ENCODE measurements at places on chromosomes 3 and 15.

- DNase-seq: no peak
Observed at GRCh38 chr3:114213292-114213626, 24.1 kb downstream of the ZNF80 start.

- DNase-seq: no peak
Observed at GRCh38 chr15:47669221-47669620, 48.1 kb upstream of the SEMA6D start.

DNA sequence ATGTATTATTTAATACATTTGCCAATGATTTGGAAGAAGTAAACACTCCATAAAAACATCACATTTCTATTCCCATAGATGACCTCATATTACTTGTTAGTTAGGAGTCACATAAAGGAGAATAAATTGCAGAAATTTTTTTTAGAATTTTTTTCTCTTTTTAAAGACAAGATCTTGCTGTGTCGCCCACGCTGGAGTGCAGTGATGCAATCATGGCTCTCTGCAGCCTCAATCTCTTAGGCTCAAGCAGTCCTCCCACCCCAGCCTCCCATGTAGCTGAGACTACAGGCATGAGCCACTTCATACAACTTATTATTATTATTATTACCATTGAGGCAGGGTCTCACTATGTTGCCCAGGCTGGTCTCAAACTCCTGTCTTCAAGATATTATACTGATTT is 12.3 kb upstream of the USP8 start:
- DNase-seq: no peak

GRCh38 chr15:96560246-96560895 is 229.9 kb downstream of the NR2F2 start:
- DNase-seq: no peak

- DNase-seq: no peak
Observed at GRCh38 chr15:22839046-22839695, 705 bp downstream of the NIPA2 start.

GRCh38 chr15:77112838-77113504 is 42.1 kb upstream of the TSPAN3 start:
- DNase-seq: no peak

DNA sequence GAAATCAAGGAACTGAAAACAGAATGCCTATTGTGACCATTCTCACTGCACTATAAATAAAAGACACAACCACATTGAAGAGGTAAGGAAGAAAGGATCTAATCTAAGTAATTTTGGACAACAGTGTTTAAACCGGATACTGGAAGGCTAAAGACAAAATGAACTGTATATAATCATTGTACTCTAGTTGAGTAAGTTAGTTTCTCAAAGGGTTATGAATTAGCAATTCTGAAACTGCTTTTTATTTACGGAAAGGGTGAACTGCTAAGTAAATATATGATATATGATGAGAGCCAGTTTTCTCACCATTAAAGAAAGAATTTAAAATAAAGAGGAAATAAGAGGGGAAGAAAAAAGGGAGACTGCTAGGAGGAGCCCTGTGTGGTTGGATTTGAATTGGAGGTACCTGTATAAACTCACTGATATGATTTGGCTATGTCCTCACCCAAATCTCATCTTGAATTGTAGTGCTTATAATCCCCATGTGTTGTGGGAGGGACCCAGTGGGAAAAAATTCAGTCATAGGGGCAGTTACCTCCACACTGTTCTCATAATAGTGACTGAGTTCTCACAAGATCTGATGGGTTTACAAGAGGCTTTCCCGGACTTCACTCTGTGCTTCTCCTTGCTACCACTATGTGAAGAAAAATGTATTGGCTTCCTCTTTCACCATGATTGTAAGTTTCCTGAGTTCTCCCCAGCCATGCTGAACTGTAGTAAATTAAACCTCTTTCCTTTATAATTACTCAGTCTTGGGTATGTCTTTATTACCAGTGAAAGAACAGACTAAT is 607.7 kb downstream of the PYDC2 start:
- DNase-seq: no peak

DNA sequence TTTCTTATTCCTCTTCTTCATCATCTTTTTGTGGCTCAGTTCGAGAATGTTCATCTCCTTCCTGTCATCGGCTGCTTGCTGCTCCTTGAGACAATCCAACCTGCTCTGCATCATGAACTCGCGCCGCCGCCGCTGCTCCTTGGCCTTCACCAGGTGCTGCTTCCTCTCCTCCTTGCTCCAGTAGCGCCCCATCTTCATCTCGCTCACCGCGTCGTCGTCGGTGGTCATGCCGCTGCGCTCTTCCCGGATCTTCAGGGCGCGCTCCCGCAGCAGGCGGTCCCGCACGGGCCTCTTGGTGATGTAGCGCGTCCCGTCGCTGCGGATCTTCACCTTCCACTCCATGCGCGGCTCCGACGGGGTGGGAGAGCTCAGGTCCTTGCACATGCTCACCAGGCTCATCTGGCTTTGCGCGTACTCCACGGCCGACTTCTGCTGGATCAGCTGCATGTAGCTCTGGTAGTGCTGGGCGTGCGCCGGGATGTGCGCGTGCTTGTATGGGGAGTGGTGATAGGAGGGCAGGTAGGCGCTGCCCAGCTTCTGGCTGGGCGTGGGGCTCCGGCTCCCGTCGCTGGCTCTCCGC is 241.2 kb downstream of the PDZRN3 start:
- DNase-seq: no peak

- no peak for DNase-seq
Observed at GRCh38 chr3:51938780-51939425, 2.8 kb downstream of the RRP9 start.

DNA sequence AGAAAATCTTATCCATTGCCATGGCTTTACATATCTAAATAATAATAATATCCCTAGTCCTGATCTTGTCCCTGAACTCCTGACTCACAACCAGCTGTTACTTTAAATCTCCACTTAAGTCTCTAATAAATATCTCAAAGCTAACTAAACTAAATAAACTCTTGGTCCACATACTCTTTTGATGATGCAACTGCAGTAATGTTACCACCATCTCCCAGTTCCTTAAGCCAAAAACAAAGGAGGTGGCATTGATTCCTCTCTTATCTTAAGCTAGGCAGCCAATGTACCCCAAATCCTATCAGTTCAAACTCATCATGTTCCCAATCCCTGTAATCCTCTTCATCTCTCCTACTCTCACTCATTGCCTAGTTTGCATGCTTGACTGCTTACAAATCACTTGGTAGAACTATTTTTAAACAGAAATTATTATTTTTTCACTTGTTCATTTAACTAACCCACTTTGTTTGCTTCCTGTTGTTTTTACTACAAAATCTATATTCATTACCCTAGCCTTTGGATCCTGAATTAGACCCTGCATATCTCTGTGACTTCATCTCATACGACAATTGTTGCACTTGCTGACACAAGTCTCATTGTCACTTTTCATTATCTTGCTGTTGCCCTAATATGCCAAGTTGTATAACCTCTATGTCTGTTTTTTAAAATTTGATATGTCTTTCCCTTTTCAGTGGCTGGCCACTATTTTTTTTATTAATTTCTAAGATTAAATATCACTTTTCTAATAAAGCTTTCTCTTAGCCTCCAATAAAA is 462.2 kb downstream of the ZPLD1 start:
- DNase-seq: no peak

DNA sequence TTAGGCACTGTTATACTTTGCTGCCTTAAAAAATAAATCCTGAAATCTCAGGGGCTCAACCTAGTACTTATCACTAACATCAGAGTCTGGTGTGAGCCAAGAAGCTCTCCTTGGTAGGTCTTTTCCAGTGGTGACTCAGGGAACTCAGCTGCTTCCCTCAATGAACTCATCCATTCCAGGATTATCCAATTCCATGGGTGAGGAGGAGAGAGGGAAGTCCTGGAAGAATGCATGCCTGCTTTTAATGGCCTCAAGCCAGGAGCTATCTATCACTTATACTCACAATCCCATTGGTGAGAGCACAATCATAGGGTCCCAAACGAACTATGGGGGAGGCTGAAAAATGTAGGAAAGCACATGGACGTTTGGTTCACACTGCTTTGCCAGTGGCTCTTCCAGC is 113.6 kb downstream of the POLR2M start:
- no peak for DNase-seq

DNA sequence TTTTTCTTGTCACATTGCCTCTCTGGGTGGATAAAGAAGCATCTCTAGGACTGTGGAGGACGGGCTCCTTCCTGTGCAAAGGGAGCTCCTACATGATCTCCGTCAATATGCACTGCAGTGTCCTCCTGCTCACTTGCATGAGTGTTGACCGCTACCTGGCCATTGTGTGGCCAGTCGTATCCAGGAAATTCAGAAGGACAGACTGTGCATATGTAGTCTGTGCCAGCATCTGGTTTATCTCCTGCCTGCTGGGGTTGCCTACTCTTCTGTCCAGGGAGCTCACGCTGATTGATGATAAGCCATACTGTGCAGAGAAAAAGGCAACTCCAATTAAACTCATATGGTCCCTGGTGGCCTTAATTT is 478 bp downstream of the GPR15 start:
- no peak for DNase-seq

GRCh38 chr15:98035577-98036010 is 75.1 kb downstream of the ARRDC4 start:
- no peak for DNase-seq

DNA sequence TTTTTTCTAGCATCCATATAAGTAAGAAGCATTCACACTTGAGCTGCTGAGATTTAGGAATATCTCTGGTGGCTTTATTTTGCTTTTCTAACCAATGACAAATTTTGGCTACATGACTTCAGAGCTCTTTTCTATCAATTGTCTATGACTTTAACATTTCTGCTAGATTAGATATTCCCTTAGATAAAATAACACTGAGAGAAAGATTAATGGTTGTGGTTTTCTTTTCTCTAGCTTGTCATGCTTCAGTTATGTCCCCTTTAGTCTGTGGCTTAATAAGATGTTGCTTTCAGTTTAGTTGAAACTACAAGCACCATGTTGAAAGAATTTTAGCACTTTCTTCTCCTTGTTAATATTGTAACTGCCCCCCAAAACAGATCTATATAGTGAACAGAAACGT is 665.6 kb upstream of the CCDC54 start:
- no peak for DNase-seq

All from stimulated activated CD4-positive, alpha-beta T cell treated with anti-CD3 and anti-CD28 coated beads, Interleukin-2, amount 100 ng/mL, for 24 hours (primary cell).